Esophagus mucosa (tissue), 1 donor: ENCODE measurements at places on chromosomes 4 and X. TPM values are rescaled to one million over a fixed set of nuclear protein-coding genes. Genes with fewer than 3 reads are reported as not detected.

DNA sequence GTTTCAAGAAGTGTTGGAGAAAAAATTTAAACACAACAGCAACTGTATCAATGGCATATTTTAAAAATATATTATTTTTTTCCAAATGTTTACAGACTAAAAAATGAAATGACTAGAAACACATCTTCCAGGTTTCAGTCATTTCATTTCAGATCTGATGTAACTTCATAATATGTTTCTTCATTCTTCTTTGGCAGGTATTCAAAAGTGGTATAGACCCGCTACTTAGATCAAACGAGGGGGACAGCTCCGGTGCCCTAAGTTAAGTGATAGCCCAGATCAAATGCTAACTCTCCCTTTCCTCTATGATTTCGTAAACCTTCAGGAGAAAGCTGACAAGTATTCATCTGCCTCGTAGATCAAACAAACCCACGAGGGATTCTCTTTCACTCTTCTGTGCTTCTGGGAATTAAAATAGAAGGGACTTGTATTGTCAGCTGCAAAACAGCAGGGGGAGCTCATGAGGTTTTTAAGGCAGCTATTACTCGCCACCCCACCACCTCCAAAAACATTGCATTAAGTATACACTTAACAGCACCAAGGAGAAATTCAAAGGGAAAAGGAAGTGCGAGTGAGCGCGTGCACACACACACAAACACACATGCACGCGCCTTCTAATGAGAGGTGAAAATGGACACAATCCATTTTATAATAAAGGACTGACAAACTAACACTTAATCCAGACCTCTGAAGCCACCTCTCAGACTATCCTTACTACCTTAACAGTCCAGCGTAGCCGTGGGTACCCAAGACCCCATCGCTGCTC is 21.4 kb downstream of the HELT start:
- peak; percentile 67 for ATAC-seq

DNA sequence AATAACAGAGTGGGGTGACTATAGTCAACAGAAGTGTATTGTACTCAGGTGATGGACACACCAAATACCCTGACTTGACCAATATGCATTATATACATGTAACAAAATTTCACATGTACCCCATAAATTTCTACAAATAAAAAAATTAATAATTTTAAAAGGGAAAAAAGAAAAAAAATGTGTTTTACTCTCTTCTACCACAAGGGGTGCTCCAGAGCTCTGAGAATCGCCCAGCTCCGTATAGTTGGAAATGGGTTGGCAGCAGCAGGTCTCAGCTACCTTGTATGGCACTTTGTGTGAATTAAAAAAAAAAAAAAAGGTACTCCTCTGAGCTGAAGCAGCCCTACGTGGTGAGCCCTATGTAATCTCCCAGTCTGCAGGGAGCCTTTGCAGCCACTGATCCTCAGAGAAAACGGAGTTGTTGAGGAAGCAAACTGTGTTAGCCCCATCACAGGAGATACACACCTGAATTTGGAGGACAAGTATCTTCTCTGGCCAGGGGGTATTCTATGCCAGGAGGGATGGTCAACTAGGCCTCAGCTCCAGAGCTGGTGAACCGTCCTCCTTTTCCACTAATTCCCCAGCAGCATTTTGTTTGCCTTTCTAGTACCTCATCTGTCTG is 17.2 kb upstream of the POLA1 start:
- ATAC-seq: no peak

DNA sequence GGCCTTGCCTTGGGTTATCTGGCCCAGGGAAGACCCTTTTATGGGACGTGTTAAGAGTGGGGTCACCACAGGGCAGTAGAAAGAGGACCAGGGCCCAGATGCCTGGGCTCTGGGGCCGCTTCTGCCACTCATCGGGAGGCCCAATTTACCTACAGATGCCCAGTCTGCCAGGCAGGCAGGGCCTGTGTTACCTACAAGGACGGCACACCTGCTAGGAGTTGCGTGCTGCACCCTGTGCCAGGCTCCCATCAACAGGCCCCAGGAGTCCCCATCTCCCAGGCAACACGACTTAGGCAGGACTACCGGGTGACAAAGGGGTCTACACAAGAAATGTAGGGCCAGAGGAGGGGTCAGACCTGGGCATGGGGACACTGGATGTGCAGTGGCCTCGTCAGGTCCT is 34.6 kb downstream of the WDR1 start:
- no peak for ATAC-seq

- no peak for ATAC-seq
Observed at GRCh38 chr4:94598758-94599157, 147.0 kb downstream of the PDLIM5 start.

DNA sequence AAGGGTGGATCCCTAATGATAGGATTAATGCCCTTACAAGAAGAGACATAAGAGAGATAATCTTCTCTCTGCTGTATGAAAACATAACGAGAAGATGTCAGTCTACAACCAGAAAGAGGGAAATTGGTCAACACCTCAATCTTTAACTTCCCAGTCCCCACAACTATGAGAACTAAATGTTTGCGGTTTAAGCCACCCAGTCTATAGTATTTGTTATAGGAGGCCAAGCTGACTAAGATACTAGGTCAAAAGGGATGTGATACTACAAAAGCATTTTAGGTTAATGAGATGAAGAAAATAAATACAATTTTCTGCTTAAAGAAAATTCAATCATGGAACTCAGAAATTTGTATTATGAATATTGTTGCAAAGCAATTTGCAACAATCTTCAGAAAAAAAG is 55.4 kb upstream of the LHFPL1 start:
- ATAC-seq: no peak

Gene ADRA2C
- total RNA-seq: 0.60 TPM

GRCh38 chr4:32847461-32847860 is 2127.3 kb downstream of the PCDH7 start:
- no peak for ATAC-seq

Gene IQSEC2
- total RNA-seq: 10.6 TPM

DNA sequence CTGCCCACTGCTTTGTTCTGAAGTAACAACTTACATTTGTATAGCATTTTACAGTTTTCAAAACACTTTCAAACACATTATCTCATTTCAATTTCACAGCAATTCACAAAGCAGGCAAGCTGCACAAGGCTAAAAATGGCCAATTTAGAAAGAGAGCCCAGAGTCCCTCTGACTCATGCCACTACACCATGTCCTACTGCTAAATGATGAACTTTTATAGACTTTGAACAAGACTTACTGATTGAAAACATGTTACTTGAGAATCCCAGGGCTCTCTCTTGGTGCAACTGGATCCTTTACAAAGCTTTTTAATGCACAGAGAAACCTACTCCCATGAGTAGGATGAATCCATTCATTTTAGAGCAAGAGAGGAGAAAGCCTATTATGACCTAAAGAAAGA is 5.8 kb upstream of the G3BP2 start:
- ATAC-seq: no peak

- ATAC-seq: no peak
Observed at GRCh38 chrX:87924619-87925018, 407.0 kb downstream of the KLHL4 start.

Gene BGN
- 29.3 TPM for total RNA-seq

- no peak for ATAC-seq
Observed at GRCh38 chr4:13409324-13409723, 74.8 kb downstream of the RAB28 start.

DNA sequence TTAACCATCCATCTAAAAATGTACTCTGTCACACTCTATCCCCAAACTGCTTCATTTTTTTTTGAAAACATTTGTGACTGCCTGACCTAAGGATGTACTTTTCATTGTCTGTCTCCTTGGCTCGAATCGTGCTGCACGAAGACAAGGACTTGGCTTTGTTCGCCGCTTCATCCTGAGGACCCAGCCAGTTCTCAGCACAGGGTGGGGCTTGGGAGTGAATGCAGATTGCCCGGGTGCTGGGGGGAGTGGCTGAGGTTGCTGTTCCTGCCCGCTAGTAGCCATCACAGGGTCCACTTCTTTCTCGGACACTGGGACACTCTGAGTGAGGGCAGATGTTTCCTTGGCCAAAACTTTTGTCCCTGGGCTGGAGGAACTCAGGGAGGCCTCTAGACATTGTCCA is 70.1 kb upstream of the CLCN4 start:
- ATAC-seq: no peak

DNA sequence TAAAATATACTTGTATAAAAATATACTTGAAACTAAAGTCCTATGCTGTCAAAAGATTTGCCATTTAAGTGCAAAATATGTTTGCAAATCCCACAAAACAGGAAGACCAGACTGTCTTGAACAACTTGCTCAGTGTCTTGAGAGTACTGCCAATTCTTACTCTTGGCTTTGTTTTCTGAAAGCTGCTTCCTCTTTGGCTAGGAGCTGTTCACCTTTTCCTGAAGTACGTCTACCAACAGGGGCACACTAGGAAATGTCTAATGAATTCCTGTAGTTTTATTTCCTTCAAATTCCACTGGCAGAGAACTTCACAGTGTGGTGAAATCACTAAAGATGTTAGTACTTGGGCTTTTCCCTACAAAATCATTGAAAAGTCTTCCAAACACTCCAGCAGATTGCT is 46.4 kb upstream of the ABCG2 start:
- peak; percentile 55 for ATAC-seq

DNA sequence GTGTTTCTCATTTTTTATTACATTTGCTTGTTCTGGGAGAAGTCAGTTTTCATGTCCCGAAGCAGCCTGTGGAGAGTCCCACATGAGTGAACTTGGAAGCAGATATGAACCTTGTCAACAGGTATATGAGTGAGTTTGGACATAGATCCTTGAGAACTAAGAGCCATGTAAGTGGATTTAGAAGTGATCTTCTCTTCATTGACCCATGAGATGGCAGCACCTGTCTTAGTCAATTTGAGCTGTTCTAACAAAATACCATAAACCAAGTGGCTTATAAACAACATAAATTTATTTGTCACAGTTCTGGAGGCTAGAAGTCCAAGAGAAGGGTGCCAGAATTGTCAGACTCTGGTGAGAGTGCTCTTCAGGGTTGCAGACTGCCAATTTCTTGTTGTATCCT is 1043.8 kb downstream of the ADGRL3 start:
- ATAC-seq: no peak

- ATAC-seq: no peak
Observed at GRCh38 chr4:39526765-39527295, 409 bp downstream of the UGDH start.

DNA sequence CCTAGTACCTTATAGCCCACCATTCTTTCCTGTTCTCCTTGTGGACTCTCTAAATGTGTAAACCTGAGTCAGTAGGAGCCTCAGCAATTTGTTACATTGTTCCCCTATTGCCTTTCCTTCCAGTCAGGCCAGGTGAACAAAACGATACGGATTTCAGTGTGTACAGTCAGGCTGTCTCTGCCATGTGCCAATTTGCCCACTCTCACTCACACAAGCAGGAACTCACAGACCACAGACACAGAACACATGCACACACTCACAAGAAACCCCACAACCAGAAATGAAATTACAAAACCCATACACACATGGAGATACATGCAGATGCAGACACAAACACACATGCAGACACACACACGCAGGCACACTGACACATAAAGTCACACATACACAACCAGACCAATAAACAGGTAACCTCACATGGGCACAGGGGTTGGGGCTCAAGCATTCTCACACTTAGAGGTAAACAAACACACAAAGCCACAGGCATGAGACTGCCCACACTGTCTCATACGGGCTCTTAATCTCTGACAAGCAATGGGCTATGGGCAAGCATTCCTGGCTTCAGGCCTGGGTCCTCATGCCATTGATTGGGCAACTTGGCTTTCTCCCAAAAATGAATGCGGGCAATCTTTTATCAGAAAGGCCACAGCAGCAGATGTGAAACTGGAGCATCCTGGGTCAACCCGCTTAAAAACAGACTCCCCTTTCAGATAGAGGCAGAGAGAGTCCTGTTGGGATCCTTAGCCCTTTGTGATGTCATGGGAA is 68.7 kb downstream of the NBDY start:
- ATAC-seq: no peak

Gene KIAA1210
- total RNA-seq: not detected

Gene DGKK
- total RNA-seq: not detected

DNA sequence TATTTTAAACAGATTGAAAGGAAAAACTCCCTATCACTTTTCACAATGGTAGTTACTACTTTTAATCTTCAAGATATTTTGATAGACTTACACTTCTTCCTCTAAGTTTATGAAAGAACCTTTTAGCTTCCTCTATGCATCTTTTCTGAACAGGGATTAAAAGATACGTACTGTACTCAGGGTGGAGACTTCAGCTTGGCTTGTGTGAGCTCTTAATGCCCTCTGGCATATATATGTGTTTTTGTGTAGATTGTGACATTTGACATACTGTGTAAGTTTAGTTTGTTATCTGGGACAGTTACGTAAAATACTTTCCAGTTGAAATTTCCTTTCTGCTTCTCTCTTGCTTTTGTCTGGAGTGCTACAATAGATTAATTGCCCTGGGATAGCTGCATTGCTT is 109.3 kb upstream of the NUDT6 start:
- ATAC-seq: peak; percentile 60

DNA sequence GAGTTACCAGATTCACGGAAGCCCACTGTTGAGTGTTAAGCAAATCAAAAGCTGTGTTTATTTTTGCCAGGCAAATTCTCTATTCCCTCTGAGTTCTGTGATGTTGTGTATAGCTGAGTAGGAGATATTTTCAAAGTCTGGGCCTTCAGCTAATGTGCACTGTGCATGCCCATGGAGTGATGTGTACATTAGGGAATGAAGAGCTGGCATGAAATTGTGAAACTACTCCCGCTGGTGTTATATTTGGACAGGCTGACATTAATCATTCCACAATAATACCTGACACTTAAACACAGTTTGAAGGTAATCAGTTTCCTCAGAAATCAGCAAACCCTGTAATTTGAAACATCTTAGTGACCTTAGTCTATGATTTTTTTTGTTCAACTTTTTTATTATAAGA is 88.1 kb upstream of the MBNL3 start:
- no peak for ATAC-seq

DNA sequence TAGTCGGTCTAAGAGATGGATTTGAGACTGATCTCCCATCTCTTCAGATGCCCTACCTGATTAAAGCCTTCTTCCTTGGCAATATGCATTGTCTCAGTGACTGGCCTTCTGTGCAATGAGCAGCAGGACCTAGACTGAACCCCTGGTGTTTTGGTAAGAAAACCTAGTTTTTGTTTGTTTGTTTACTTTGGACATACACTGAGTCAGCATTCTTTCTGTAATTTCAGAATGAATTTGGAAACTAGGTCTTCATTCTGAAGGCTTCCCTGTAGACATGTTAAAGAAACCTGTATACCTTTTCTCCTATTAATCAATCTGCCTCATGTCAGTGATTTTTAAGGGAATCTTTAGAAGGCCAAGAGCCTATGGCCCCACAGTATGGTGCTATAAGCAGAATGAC is 597.5 kb upstream of the HTR2C start:
- no peak for ATAC-seq

DNA sequence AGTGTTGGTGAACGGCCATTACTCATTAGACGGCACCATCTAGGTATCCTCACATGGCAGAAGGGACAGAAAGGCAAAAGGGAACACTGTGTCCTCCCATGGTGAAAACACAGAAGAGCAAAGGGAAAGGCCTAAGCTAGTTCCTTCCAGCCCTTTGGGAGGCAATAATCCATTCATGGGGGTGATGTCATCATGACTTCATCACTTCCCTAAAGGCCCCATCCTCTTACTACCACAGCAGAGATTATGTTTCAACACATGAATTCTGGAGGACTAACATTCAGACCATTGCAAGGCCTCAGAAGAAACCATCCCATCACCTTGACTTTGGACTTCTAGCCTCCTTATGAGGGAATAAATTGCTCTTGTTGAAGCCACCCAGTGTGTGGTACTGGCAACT is 238.2 kb downstream of the MGST2 start:
- ATAC-seq: no peak

GRCh38 chrX:38726612-38727011 is 74.6 kb upstream of the MID1IP1 start:
- ATAC-seq: no peak

GRCh38 chr4:77025643-77026321 is 50.0 kb downstream of the CCNI start:
- no peak for ATAC-seq

Gene ASB11
- not detected for total RNA-seq
